Stimulated activated CD4-positive, alpha-beta T cell treated with anti-CD3 and anti-CD28 coated beads, TNF-alpha, amount 100 ng/mL, for 1 hour (primary cell): ENCODE measurements at places on chromosomes 2 and 18.
A peak's percentile ranks its signal among the peaks of the same experiment; 100 is the strongest.

DNA sequence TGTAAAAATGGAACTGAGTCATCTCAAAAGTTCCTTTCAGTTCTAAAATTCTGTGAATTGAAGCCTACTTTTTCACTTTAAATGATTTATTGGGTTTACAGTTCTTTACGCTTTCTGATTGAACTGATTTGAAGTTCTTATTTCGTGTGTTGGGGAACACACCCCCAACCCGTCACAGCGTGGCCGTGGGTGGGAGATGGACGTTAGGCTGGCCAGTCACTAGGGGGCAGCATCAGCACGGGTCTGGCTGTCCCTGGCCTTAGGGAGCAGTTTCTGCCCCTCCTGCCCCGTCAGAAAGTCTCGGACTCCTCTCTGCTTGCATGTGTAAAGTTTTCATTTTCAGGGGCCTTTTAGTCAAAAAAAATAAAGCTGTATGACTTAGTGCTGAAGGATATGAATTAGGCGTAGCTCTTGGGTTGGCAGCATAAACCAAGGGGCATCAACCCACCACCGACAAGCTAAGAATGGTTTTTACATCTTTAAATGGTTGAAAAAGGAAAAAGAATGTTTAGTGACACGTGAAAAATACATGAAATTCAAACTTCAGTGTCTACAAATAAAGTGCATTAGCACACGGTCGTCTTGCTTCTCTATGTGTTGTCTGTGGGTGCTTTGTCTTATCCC is 63.4 kb downstream of the ZCCHC2 start:
- peak; percentile 16 for DNase-seq

DNA sequence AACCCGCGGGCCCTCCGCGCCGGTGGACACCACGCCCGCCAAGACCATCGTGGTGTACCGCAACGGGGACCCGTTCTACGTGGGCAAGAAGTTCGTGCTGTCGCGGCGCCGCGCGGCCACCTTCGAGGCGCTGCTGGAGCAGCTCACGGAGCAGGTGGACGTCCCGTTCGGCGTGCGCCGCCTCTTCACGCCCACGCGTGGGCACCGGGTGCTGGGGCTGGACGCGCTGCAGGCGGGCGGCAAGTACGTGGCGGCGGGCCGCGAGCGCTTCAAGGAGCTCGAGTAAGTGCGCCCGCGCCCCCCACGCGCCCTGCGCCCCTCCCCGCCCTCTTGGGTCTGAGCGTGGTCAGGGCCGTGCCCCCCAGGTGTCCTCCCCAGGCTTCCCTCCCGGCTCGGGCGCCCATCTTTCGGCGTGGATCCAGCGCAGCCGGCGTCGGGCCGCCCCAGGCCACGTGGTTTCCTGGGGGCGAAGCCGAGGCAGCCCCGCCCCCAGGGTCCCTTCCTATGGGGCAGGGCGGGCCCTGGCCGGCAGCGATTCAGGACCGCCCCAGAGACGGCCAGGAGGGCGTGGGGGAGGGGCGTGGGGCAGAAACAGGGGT is 481 bp downstream of the DCDC2C start:
- DNase-seq: no peak

DNA sequence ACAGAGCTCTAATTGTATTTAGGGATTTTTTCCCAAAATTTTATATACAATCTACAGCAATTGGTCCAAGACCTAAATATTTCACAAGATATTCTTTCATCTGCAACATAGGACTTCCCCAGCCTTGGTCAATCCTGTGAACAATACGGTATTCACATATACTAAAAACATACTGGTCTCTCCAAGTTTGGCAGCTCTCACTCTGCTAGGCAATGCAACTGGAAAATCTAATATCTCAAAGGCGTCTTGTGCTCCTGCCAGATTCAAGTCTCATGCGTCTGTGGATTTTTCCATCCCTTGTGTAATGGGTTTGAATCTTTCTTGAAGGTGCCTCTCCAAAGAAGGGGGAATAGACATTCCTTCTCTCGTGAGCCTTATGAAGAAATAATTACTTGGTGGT is 27.4 kb upstream of the MBOAT2 start:
- no peak for DNase-seq

- no peak for DNase-seq
Observed at GRCh38 chr2:126172631-126173184, 483.2 kb upstream of the GYPC start.

- no peak for DNase-seq
Observed at GRCh38 chr18:26082475-26082874, 7.9 kb downstream of the SS18 start.

GRCh38 chr2:153912798-153913396 is 41.2 kb downstream of the GALNT13 start:
- DNase-seq: no peak

- DNase-seq: no peak
Observed at GRCh38 chr2:18901242-18901641, 311.9 kb upstream of the NT5C1B start.

GRCh38 chr2:33806041-33806440 is 206.9 kb upstream of the FAM98A start:
- no peak for DNase-seq

- no peak for DNase-seq
Observed at GRCh38 chr2:176934869-176935415, 277.7 kb upstream of the HNRNPA3 start.

GRCh38 chr2:203605302-203605701 is 70.2 kb upstream of the RAPH1 start:
- no peak for DNase-seq

- DNase-seq: no peak
Observed at GRCh38 chr18:72410399-72410798, 133.7 kb downstream of the CBLN2 start.

- DNase-seq: no peak
Observed at GRCh38 chr2:47301277-47301618, 101.7 kb upstream of the MSH2 start.
